ENCODE measurements at places on chromosomes 5 and 9. TPM values are rescaled to one million over a fixed set of nuclear protein-coding genes. Genes with fewer than 3 reads are reported as not detected.

DNA sequence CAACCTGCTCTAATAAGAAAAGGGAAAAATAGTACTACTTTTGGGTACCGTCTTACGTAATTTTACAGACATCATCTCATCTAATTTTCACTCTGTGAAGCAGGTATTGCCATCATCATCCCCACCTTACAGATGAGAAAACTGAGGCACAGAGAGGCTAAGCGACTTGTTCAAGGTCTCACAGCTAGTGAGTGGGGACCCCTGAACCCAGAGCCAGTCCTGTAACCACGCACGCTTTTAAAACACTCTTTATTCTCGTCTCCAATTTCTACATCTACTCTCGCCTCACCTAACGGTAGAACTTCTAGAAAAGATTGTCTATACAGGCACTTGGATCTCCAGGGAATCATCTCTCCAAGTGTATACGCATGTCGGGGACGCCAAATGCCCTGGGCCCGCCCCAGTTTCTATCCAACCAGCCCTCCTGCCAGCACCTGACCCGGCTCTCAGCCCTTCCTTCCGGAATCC lies 1.5 kb upstream of the TRAF1 start:
- no peak for DNase-seq

GRCh38 chr9:96649620-96650324 lies 5.3 kb downstream of the PRXL2C start:
- no peak for DNase-seq

- no peak for DNase-seq
Observed at GRCh38 chr5:158606233-158606632, 493.5 kb downstream of the EBF1 start.

The SMIM32 gene
- 0.09 TPM for polyA plus RNA-seq

DNA sequence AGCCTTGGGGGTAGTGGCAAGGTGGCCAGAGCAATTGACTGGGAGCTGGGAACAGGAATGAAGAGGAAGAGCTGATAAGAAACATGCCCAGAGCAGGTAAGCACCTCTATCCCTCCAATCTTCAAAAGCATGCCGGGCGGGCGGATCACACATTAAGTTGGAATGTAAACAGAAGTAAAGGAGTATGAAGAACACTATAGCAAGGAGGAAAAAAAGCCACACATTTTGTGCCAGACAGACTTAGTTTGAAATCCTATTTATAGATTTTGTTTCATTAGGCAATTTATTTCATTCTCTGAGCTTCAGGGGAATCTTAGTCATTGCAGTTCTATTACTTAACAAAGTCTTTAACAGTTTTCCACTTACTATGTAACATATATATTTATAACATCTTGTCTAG lies 173.9 kb upstream of the TNC start:
- DNase-seq: no peak

- DNase-seq: no peak
Observed at GRCh38 chr9:133701981-133702797, 36.0 kb downstream of the SARDH start.

- no peak for DNase-seq
Observed at GRCh38 chr9:36165826-36166167, 3.4 kb upstream of the CCIN start.

- DNase-seq: no peak
Observed at GRCh38 chr5:181051841-181052671, 12.0 kb downstream of the BTNL9 start.

- no peak for DNase-seq
Observed at GRCh38 chr5:68405784-68406743, 190.5 kb downstream of the PIK3R1 start.

The TMEM171 gene
- 0.23 TPM for polyA plus RNA-seq

GRCh38 chr9:98321269-98321668 lies 65.8 kb upstream of the TBC1D2 start:
- no peak for DNase-seq

The PCDHA10 gene
- 0.13 TPM for polyA plus RNA-seq
